ENCODE measurements at places on chromosomes 12 and 14.

DNA sequence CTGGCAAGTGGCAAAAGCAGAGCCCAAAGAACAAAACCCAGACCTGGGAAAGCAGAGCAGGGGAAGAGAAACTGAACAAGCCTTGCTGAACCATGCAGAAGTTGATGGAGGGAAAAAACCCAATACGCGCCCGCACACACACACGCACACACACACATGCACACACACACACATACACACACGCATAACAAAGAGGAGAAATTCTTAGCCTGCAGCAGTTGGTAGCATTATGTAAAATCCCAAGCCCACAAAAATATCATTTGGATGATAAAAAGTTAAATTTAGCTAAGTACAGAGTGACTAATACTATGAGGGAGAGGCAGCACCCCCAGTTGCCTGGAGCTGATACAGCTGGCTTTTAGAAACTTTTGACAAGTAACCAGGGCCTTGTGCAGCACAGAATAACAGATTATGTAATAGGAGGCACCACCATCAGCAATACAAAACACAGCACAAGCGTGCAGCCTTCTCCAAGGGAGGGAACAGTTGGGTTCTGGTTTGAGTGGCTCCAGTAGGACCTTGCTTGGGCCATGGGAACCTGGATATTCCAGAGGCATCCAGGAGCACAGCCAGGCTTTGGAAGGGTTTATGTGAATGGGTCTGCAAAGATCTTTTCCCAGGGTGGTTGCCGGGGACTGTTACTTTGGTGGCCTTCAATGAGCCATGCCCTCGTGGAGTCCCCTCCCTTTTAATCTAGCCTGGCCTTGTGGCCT, 35.3 kb downstream of the PITPNM2 start:
- DNase-seq: no peak

DNA sequence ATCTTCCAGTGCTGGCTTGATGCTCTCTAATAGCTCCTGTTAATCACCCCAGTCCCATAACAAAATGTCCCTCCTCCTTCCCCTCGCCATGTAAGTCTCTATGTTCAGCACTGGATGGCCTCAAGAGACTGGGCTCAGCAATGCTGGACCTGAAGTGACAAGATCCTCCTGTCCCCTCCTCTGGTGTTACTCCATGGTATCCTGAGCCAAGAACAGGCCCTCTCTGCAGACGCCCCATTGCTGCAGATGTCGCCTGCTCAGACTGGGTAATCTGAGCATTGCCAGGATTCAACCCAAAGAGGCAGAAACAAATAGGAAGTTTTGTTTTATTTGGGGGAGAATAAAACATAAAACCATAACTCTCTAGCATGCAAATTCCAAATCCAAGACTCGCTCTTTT, 149.7 kb downstream of the NTF3 start:
- DNase-seq: no peak

DNA sequence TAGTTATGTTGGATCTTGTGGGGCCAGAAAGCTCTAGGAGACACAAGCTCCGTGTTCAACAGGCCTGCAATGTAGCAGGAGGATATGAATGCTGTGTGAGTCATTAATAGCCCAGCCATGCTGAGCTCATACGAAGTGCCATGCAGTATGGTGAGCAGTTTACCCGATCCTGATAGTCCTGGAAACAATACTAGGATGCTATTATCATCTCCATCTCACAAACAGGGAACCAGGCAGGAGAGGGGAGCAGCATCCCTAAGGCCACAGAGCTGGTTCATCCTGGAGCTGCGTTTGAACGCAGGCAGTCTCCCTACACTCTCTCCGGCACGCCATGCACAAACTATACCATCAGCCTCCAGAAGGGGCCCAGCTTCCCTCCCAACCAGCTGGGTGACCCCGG, 20.5 kb downstream of the TTC7B start:
- DNase-seq: no peak

GRCh38 chr14:99735189-99736135, 51.4 kb downstream of the CYP46A1 start:
- DNase-seq: no peak

DNA sequence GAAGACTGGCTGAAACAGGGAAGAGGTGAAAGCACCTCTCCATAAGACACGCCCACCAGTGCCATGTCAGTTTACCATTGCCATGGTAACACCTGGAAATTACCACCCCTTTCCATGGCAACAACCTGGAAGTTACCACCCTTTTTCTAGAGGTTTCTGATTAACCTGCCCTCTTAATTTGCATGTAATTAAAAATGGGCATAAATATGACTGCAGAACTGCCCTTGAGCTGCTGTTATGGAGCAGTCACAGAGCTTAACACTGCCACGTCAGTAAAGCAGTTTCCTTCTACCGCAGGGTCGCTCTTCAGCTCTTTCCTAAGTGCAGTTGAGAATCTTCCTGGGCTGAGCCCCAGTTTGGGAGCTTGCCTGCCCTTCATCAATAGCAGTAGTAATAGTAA, 55.2 kb downstream of the RASSF3 start:
- DNase-seq: no peak

DNA sequence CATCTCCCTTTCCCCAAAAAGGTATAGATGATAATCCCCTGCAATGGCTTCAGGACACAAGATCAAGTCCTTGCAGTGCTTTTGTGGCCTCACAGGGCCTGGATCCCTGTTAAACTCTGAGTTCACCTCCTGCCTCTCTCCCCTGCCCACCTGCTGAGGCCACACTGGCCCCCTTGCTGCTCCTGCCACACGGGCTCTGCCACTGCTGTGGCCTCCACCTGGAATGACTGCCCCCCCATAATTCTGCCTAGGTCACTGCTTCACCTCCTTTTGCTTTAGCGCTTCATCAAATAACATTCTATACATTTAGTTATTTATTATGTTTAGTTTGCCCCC, 653 bp upstream of the IFI27 start:
- DNase-seq: no peak

GRCh38 chr14:33636716-33637115, 314.2 kb downstream of the EGLN3 start:
- no peak for DNase-seq

DNA sequence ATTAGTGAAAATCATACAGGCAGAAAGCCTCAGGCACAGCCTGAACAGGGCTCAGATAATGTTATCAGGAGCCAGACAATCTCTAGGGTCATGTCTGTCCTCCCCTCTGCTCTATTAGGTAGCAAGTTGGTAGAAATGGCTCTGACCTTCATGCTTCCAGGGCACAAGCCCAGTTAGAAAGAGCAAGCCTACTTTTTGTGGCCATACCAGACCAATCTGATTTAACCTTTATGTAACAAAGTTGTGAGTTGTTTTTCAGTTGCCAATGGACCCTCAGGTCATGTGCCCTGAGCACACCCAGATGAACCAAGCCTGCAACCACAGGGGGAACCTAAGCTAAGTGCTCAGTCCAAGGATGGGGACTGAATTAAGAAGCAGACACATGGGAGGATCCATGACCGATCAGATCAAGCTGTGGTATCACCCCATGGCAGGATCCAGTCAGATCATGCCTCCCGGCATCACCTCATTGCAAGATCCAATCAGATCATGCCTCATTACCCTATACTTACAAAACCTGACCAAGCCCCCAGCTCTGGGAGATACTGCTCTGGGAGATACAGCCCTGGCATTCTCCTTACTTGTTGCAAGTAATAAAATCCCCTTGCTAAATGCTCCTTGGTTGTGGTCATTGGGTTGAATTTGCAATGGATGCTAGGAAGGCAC, 18.8 kb upstream of the HIGD1C start:
- DNase-seq: no peak

DNA sequence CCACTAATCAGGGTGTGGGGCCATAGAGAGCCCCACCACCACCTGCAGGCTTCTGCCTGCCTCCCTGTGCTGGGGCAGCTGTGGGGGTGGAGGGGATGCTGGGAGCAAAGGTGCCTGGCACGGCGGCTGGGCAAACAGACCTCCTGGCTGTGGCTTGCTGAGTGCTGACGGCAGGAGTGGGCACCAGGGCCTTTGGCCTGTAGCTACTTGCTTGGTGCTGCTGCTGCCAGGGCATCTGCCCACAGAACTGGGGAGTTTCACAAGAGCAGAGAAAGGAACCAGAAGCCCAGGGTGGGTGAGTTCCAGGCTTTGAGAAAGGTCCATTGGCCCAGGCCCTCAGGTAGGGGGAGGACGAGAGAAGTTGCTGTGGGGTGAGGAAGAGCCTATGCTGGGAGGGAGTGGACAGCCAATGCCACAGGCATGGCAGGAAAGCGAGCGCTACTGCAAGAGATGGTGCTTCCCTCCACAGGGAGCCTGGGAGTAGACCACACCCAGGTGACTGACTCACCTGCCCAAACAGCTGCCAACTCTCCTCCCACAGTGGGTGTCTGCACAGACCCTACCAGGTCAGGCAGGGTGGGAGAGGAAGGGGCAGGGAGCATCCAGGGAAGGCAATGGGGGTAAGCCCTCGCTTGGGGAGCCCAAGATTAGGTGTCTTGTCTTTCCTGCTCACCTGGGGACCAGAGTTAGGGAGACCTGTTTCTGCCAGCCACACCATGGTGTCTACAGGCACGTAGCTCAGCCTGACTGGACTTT, 39.0 kb upstream of the HDAC7 start:
- DNase-seq: no peak

DNA sequence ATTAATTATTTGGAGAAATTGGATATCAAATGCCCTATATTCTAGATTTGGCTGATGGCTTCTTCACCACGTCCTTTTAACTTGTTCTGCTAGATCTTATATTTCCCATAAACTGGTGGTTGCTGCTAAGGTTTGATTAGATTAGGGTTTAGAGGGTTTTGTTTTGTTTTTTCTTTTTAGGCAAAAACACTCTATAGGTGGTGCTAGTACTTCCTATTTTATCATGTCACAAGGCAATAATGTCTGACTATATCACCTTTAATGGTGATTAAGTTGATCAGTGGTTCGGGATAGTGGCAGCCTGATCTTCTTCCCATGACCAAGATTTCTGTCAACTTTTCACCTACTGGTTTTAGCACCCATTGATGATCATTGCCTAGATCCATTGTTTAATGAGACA, 455.1 kb downstream of the RAD51B start:
- no peak for DNase-seq

- no peak for DNase-seq
Measured at GRCh38 chr14:38047195-38047902, 160.4 kb upstream of the SSTR1 start.

- no peak for DNase-seq
Measured at GRCh38 chr12:54251667-54252284, 28.1 kb downstream of the CBX5 start.

DNA sequence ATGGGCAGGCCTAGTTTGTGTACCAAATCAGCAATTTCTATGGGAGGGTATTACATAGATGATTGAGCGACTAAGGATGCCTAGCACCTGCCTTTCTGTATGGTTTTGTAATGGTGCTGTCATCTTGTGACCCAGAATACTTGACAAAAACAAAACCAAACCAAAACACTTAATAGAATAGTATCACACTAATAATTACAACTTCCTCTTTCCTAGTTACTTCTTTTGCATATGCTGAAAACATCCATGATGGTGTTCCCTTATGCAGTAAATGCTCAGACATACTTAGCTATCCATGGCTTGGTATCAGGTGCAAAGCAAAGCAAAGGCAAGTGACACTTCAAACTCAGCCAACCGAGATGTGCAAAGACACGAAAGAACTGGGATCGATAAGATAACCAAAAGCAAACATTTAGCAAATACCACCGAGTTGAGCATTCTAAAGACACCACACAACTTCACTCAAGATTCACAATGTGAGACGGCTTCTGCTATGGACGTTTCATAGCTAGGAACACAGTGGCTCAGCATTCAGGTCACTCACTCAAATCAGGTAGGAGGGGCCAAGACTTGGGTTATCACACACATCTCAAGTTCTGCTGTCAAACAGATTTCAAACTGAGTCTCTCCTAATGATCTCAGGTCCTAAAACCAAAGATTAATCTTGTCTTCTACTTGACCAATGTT, 24.3 kb downstream of the PPP1CC start:
- DNase-seq: no peak

DNA sequence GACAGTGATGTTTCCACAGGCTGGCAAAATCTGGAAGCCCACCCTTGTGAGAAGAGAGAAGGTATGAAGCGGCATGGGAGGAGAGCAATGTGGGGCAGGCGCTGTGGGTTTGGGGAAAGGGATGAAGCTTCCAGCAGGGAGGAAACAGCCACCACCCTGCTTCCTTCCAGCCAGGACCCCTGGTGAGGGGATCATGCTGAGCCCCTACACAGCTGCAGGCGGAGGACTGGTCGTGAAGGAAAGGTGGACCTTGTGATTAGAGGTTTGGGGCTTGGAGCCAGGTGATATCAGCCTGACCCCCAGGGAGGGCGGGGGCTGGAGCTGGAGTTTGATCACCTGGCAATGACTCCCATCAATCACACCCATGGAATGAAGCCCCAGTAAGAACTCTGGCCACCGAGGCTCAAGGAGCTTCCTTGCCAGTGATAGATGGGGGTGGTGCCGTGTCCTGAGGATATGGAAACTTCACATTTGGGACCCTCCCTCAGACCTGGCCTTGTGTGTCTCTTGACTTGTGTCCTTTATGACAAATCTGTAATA, 48.6 kb downstream of the RIMBP2 start:
- no peak for DNase-seq

DNA sequence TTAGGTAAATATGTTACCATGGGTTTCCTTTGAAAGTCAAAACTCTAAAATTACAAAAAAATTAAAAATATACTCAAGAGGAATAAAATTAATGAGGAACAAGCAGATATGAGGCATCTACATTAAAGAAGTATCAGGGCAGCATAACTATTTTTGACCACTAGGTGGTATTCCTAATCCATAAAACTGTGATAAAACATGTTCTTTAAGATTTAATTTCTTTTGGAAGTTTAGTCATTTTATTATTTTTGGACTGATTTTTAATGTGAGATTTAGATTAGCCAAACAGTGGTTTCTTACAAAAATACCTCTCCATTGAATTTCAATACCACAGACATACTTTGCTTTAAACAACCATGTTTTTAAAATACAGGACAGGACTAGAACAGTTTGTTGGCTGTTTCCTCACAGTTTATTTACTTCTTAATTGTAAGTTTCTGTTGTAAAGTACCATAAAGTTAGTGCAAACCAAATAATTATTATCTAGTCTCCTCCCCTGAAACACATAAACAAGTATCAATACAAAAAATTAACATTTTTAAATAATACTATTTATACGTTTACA, 49.8 kb downstream of the NTS start:
- DNase-seq: no peak

DNA sequence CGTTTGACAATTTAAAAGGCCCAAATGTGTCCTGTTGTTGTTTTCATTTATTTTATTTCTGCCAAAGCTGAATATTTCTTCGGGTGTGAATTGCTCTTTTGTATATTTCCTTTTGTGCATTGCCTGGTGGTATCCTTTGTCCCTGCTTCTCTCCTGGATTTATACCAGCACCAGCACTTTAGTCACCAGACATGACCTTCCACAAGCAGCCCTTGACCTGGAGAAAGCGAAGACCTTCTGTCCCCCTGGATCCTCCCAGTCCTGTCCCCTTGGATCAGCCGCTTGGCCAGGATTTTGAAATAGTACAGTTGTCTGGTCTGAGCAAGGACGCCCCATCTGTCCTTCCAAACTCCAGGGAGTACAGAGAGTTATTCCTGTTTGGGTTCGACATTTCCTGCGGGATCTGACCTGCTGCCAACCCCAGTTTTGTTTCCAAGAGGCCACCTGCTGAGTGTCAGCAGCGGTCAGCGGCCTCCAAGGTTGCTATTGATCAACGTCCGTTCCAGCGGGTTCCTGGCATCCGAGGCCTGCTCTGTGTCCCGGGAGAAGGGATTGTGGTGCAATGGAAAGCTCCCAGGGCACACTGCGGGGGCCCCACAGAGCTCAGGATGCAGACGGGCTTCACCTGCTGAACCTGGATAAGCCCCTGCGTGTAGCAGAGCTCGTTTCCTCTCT, 45.1 kb upstream of the CHGA start:
- no peak for DNase-seq

All from stimulated activated CD4-positive, alpha-beta T cell treated with anti-CD3 and anti-CD28 coated beads, Interleukin-4, amount 100 ng/mL, for 1 hour (primary cell).